ENCODE measurements at places on chromosomes 4 and X. TPM values are rescaled to one million over a fixed set of nuclear protein-coding genes. Genes with fewer than 3 reads are reported as not detected.

- peaks cover 5% of the 10 kb centered on the region for H3K4me1 ChIP-seq
- H3K36me3 ChIP-seq, result no peaks in the 10 kb centered on the region
- DNase-seq, result no peak
- no peaks in the 10 kb centered on the region for H3K27me3 ChIP-seq
Measured at GRCh38 chr4:128819082-128819742, 9.7 kb downstream of the JADE1 start.

DNA sequence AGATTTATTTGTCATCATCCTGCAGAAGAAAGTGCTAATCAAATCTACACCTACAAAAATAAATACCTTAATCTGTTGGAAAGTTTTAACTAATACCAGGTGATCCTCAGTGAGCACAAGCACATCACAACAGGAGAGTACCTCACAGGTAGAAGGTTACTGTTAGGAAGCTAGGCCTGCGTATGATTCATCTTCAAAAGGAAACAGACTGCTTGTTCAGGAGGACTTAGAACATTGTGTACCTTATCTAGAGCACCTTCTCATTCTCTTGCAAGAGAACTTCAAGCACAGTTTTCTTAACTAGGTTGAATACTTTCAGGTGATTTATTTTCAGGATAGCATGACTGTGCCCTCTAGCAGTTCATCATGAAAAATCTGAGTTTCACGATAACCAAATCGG lies 54.2 kb downstream of the MND1 start:
- no peak for DNase-seq
- no peak overlapping the region for H3K4me3 ChIP-seq
- H3K36me3 ChIP-seq, result peaks cover 4% of the 10 kb centered on the region
- no peaks in the 10 kb centered on the region for H3K4me1 ChIP-seq
- no peak overlapping the region for H3K27ac ChIP-seq

XK gene
- polyA plus RNA-seq, result not detected

GRCh38 chr4:86847571-86847970 lies 1.6 kb downstream of the SLC10A6 start:
- H3K36me3 ChIP-seq, result no peaks in the 10 kb centered on the region
- no peak for DNase-seq

TCEAL7 gene
- polyA plus RNA-seq, result 20.2 TPM

DNA sequence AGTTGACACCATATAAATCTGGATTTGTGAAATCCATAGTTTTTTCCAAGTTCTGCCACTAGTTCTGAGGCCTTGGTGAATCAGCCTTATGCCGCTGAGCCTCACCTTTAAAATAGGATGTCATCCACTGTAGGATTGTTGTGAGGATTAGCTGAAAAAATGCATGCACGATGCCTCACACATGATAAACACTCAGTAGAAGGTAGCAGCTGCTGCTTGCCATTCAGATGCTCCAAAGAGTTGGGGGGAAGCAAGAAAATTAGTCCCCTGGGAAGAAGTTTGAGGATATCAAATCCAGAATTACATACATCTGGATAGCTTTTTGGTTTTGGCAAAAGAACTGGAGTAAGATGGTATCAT lies 7.4 kb downstream of the MMAA start:
- no peak overlapping the region for H3K4me3 ChIP-seq
- no peak for DNase-seq
- no peaks in the 10 kb centered on the region for H3K27me3 ChIP-seq
- H3K36me3 ChIP-seq, result no peaks in the 10 kb centered on the region
- H3K27ac ChIP-seq, result no peak overlapping the region

FGF13 gene
- 0.12 TPM for polyA plus RNA-seq

H2BW2 gene
- not detected for polyA plus RNA-seq

HDX gene
- polyA plus RNA-seq, result 1.6 TPM
